ENCODE measurements at places on chromosomes 13 and 19.

GRCh38 chr19:5977222-5977784 lies 637 bp downstream of the RANBP3 start:
- no peak for DNase-seq

DNA sequence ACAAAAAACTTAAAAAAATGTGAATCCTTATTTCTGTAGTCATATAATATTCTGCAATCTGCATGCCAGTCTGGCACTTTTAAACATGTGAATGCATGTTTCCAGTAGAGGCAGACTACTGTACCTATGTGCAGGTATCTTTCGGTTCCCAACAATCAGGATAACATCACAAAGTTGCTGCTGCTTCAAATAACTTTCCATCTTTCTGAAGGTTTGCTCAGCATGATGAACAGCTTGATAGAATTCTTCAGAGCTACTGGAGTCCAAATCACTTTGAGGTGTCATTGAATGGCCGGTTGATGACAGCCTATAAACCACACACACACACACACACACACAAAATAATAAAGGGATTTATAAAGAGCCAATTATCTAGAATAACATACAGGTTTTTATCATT lies 132.1 kb upstream of the ATXN8OS start:
- DNase-seq: no peak

DNA sequence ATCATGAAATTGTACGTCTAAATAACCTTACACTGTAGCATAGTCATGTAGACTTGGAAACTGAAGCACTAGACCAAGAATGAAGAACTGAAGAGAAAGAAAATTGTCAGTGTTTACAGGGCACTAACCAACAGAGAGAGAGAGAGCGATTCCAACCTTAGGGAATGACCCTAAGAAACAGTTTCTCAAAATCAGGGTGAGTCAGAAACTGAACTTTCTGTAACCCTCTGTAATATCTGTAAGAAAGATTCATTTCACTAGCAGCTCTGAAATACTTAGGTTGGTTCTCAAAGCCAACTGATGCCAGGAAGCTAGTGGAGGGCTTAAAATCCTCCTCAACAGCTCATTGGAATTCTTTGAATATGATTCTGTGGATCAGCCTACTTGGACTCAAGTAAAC lies 936.9 kb downstream of the EFNB2 start:
- DNase-seq: no peak

GRCh38 chr13:110126391-110126961 lies 180.5 kb downstream of the COL4A1 start:
- no peak for DNase-seq

GRCh38 chr13:75968103-75968838 lies 332.1 kb downstream of the LMO7 start:
- DNase-seq: no peak

- DNase-seq: no peak
These were observed 428.5 kb downstream of the IRS2 start for GRCh38 chr13:109357751-109358471.

All from NCI-H1417 (cell line).